Tibial nerve (tissue), 4 donors: ENCODE measurements at places on chromosomes 11 and 22. TPM values are rescaled to one million over a fixed set of nuclear protein-coding genes. Genes with fewer than 3 reads are reported as not detected.

- no peak for DNase-seq
These were observed 118.0 kb downstream of the GRIK4 start for GRCh38 chr11:120629407-120630080.

GRCh38 chr22:24819911-24820461, 14.0 kb downstream of the SGSM1 start:
- DNase-seq = no peak

The C11orf87 gene
- total RNA-seq = not detected

The HORMAD2 gene
- not detected for total RNA-seq

DNA sequence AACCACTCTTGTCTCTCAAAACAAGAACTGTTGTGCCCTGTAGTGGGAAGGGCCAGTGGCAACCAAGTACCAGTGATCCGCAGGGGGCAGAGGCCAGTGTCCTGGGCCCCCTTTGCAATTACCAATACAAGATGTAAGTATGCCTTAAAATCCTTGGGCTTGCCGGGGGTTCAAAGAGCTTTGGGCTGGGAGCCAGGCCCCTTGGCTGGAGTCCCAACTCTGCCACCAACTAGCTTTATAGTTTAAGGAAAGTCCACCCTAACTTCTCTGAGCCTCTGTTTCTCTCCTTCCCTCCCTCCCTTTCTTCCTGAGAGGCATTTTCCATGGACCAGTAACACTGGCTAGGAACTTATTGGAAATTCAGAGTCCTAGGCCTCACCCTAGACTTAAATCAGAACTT, 15.5 kb downstream of the CLMP start:
- no peak for DNase-seq
